OCI-M1 (cell line): ENCODE measurements at places on chromosomes 16 and 17.

- no peak for DNase-seq
Measured at GRCh38 chr17:18025241-18025944, 13.6 kb downstream of the ATPAF2 start.

DNA sequence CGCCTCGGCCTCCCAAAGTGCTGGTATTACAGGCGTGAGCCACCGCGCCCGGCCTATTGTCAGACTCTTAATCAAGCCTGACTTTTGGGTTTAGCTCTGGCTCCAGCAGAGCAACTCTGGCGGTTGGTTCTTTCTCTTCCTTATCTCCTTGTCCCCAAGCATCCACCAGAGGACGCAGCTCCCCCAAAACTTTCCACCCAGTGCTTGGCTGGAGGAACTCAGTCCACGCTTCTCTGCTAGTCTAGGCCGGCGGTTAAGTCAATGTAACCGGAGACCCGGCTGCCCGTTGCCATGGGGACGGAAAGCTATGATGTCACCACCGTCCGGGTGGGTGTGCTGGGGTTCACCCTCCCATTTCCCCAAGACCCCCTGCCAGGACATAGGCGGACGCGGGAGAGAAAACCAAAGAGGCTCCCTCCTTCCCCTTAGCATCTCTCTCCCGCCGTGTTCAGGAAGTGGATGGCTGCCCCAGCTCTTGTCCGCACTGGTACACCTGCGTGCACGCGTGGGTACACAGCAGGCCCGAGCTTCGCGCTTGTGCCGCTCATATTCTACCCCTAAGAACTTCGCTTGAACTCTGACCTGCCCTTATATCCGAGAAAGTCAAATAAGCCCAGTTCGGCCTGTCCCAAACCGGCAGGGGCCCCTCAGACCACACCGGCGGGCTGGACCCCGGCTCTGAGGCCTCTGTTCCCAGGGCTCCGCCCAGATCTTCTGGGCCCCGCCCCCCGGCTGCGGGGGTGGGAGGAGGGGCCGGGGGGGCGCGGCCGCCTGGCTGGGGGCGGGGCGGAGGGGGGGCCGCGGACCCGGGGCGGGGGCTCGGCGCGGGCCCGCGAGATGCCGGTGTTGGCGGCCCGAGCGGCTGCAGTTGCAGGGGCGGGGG is at the start of gene RND2:
RND2 (plus strand) TSS at position 825 of the 883 bp plus-strand sequence. CDS start 117 bp downstream, outside the sequence.
- DNase-seq, result peak; percentile 97

GRCh38 chr17:9987779-9988585 is 82.9 kb upstream of the RCVRN start:
- peak; percentile 15 for DNase-seq

DNA sequence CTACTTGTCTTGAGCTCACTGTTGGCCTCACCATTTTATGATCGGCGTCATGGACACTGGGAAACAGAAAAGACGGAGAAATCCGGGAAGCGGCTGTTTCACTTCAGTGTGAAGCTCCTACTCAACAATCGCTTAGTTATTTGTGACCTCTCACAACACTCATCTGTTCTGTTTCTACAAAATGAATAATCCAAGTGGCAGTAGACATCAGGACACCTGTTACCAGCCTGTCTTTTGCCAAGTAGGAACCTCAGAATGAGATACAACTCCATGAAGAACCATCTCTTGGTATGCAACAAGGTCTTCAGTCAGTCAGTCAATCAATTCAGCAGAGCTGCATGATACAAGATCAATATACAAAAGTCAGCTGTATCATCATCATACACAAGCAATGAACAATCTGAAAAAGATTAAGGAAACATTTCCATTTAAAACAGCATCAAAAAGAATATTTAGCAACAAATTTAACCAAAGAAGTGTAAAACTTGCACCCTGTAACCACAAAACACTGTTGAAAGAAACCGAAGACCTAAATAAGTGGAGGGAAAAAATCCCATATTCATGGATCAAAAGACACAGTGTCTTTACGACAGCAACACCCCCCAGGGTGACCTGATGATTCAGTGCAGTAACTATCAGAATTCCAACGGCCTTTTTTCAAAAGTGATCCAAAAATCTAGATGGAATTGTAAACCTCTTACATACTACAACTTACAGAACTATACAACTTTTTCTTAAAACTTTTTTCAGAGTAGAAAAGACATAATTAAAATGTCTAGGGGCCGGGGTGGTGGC is 63.4 kb downstream of the ANKRD11 start:
- no peak for DNase-seq

- DNase-seq, result no peak
Measured at GRCh38 chr16:50679266-50679665, 1.8 kb downstream of the SNX20 start.

DNA sequence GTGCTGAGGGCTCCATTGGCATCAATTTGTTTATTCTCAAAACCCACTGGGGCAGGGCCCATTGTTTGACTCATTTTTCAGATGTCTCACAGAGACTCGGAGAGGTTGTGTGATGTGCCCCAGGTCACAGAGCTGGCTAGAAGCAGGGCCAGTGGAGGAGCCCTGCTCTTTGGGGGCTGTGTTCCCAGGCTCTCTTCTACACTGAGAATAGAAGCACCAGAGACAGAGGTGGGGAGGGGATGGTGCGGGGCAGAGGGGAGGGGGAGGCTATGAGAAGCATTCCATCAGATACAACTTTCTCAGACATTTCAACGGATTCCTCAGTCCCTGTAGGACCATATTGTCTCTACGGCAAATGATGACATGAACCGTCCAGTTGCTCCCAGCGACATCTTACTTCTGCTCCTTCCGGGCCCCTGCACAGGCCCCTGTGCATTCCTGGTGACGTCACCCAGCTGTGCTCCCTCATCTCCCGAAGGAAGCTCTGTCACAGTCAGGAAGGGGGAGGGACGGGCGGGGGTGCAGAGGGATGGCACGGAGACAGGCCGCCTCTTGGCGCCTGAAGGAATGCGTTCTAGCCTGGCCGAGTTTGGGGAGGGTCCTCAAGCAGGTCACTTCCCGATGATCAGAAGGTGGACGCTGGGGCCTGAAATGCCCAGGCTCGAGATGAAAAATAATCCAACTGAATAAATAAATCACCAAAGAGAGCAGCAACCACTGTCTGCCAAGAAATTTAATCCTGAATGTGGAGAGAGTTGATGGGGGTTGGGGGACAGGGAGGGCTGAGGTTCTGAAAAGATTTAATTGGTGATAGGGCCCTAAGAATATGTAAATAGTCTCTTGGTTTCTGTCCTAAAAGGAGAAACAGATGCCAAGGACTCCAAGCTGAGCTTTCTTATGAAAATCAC is 114.1 kb downstream of the NOG start:
- no peak for DNase-seq
